Stimulated activated CD4-positive, alpha-beta T cell treated with anti-CD3 and anti-CD28 coated beads, Interleukin-1b, Interleukin-23, amount 100 ng/mL, for 1 hour (primary cell): ENCODE measurements at places on chromosomes 1 and 21.

GRCh38 chr21:18117176-18117575, 127.5 kb upstream of the CHODL start:
- DNase-seq = no peak

GRCh38 chr1:223834660-223835263, 11.0 kb downstream of the TP53BP2 start:
- no peak for DNase-seq

DNA sequence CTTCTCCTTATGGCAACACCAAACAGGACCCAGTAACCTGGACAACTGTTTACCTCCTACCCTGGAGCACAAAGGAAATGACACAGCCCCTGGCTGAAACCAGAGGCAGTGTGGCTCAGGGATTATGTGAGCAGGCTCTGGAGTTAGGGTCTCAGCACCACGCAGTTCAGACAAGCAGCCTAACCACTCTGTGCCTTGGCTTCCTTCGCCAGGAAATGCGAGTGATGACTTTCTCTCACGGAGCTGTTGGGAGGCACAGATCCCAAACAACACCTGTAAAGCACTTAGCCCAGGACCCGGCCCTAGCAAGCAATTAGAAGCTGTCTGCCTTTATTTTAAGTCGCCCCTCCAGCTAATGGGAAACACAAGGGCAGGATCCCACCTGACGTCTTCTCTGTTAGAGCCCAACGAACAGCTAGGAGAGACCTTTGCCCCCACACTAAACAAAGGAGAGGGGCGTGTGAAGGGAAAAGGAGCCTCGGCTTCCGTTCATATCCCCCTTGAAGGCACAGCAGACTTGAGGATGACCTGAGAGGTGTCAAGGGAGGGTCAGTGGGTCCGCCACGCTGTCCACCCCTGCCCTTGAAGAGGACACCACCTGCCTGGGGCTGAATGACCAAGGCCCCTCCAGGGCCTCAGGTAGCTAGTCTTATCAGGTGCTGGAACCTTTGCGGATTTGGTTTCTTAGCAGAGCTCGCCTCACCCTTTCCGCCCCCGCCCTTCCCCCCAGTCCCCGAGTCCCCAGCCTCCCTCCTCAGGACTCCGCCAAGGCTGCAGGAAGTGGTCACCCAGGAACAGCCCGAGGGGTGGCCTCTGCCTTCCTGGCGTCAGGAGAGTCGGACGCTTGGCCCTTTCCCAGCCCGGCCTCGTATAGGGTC, 860 bp downstream of the TMEM63A start:
- DNase-seq = no peak

GRCh38 chr1:221018414-221018813, 139.2 kb downstream of the HLX start:
- DNase-seq = no peak

DNA sequence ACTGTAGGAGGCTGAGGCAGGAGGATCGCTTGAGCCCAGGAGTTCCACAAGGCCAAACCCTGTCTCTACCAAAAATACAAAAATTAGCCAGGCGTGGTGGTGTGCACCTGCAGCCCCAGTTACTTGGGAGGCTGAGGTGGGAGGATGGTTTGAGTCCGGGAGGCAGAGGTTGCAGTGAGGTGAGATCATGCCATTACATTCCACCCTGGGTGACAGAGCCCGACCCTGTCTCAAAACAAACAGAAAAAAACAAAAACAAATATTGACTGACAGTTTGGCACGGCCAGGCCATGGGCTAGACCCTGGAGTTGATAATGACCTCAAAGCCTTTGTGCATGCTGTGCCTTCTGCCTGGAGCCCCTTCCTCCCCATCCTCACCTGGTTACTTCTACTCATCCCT, 19.2 kb upstream of the RSPO1 start:
- DNase-seq = no peak

DNA sequence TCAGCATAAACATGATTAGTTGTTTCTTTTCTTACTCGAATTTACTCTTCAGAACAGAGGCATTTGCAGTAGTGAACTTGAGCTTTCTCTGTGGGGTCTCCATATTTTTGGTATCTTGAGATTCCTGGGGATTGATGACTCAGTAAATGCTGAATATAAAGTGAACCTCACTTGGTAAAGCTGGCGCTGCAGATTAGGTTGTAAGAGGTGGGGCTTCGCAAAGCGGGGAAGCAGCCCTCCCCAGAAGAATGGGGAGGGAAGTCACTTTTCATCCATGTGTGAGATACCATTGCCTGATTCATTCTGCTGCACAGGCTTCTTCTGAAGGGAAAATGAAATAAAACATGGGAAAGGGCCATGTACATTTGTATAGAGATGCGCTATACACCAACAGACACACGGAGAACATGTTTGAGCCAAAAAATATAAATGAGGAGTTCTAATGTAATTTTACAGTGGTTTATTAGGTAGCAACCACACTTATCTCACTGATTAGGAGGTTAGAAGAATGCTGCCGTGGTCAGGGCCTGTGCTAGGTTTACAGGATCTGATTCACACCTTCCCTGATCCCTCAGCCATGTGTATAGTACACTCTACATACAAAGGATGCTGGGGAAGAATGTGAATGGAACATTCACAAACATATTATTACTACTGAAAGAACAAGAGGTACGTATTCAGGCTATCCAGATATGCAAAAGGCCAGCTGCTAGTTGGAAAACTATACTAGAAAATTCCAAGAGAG, 63.5 kb downstream of the DNTTIP2 start:
- no peak for DNase-seq

- DNase-seq = no peak
These were observed 71.5 kb upstream of the ACTL8 start for GRCh38 chr1:17683598-17683997.

GRCh38 chr1:17725084-17725719, 29.9 kb upstream of the ACTL8 start:
- no peak for DNase-seq

GRCh38 chr1:225651376-225651871, 1.5 kb downstream of the ENAH start:
- no peak for DNase-seq

DNA sequence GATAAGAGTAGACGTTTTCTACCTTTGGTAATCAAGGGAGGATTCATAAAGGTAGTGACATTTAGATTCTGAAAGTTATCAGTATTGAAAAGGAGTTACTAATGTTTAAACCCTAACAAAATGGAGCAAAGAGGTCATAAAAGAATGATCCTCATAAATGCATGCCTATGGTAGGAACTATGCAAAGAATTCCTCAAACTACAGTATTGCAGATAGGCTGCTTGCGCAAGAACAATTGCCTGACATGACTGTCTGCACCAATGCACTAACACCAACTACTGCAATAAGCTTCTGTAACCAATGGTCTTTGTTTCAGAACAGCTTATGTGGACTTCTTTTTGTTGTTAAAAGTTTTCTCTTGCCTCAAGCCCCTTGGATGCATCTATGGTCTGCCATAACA, 597.3 kb upstream of the ADGRL4 start:
- no peak for DNase-seq

DNA sequence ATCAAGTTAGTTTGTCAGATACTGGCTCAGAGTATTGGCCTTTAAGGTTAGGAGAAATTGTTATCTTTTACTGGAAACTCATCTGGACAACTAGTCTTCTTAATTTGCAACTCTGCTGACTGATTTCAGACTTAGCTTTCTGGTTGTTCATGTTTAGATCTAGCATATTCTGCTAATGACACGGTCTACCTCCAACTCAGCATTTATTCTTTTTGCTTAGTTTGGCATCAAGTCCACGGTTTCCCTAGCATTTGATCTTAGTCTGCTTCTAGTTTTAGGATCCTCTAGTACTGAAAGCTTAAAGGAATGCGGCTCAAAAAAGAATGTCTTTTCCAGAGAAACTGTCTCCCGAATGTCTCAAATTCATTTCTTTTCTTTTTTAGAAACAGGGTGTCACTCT, 75.6 kb upstream of the SLFNL1 start:
- DNase-seq = no peak

DNA sequence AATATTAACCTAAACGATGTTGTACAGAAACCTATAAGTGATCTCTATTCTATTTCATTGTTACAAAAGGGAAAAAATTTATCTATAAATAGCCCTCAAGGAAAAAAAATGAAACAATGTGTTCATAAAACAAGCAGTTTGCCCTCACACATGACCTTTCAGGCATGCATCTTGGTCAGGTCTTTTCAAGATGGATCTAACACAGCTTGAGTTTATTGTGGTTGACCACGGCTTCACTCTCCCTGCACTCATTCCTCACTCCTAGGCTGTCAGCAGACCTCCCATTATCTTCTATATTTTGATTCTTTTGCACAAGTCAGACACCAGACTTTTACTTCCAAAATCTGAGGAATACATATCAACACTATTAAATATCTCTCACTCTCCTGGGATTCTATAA, 544.3 kb downstream of the KCNT2 start:
- DNase-seq = no peak

GRCh38 chr1:100860397-100860991, 34.1 kb downstream of the EXTL2 start:
- DNase-seq = no peak

GRCh38 chr21:16530656-16531055, 800.9 kb downstream of the USP25 start:
- no peak for DNase-seq

- no peak for DNase-seq
These were observed 103.3 kb downstream of the DIRAS3 start for GRCh38 chr1:67947114-67947513.

- no peak for DNase-seq
These were observed 51.8 kb upstream of the LRP8 start for GRCh38 chr1:53379662-53380002.

- DNase-seq = no peak
These were observed 66.3 kb downstream of the ARHGEF10L start for GRCh38 chr1:17605582-17606344.
